MV-4-11 (cell line): ENCODE measurements at places on chromosomes 7 and 10.

GRCh38 chr7:80588591-80588990 lies 49.9 kb upstream of the CD36 start:
- no peak for DNase-seq

DNA sequence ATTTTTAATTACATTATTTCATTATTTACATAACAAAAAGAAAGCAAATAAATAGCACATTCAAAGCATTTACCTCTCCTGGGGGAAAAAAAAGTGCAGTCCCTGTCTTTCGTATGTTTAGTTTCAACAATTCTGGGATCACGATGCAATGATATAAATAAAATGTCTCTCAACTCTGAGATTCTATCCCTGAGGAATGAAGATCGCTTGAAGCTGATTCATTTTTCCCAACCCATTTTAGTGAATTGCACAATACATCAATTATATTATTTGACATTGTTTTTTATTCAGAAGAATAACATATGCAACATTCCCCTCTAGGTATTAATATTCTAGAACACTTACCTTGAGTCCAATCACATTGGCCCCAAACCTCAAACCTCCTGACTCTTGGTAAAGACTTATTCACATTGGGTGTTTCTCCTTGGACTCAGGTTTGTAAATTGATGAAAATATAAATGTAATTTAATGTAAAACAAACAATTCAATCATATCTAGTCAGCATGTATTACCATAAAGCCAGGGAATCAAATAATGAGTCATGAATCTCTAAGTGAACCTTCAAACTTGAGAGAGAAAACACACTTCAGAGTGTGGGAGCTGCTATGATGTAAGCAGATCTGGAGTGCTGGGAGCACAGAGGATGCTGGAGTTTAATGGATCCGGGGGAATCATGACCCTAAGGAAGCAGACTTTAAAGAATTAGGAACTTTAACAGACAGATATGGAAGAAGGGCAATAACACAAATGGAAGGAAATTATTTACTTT lies 5.3 kb upstream of the SCIN start:
- no peak for DNase-seq

DNA sequence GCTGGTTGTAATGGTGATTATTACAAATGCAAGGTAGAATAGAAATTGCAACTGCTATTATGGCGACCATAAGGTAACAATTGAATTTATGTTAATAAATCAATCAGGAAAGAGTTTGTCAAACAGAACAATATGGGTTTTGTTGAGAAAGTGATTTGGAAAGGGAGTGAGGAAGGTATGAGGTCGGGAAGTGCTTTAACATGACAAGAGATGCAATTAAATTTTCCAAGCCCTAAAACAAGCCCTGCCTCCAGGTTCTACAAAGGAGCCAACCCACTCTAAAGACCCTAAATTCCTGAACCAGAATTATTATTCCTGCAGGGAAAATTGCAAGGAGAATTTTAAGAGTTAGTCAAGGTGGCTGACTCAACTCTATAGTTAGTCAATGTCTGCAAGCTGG lies 363.7 kb downstream of the BMPER start:
- no peak for DNase-seq

- DNase-seq = no peak
Measured at GRCh38 chr7:131533151-131533559, 23.3 kb downstream of the PODXL start.

- peak; percentile 81 for DNase-seq
Measured at GRCh38 chr7:47266131-47266706, 315.7 kb downstream of the TNS3 start.

DNA sequence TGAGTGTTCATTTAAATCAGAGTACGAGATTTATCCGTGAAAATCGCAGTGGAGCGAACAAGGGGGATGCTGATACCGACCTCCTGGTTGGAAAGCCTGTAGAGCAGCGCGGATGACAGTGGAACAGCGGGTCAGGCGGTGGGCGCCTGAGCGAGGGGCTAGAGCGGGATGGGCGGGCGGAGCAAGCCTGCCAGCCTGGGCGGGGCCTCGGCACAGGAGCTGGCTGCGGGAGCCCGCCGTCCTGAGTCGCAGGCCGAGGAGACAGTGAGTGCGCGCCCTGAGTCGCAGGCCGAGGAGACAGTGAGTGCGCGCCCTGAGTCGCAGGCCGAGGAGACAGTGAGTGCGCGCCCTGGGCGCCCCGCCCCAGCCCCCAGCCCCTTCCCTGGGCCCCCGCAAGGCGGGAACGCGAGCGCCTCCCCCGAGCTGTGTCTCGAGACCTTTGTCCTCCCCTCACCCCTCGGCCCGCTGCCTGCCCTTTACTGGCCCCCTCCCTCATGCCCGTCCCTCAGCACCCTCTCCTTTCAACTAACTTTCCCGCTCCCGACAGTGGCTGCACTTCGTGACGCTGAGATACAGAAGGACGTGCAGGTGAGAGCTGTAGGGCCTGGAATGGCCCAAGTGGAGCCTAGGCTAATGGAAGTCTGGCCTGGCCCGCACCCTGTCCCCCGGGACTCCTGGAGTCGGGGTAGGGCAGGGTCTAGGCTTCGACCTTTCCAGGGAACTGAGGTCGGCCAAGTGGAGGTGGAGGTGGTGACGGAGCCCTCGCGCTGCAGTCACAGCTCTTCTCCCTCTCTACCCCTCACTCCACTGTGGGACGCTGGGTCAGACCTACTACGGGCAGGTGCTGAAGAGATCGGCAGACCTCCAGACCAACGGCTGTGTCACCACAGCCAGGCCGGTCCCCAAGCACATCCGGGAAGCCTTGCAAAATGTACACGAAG lies at the start of gene AS3MT:
Gene AS3MT (plus strand): TSS at position 213 of the 941 bp plus-strand sequence. CDS start 123 bp downstream, at position 336.
- no peak for DNase-seq

GRCh38 chr7:816751-817671 lies 15.3 kb upstream of the SUN1 start:
- no peak for DNase-seq

DNA sequence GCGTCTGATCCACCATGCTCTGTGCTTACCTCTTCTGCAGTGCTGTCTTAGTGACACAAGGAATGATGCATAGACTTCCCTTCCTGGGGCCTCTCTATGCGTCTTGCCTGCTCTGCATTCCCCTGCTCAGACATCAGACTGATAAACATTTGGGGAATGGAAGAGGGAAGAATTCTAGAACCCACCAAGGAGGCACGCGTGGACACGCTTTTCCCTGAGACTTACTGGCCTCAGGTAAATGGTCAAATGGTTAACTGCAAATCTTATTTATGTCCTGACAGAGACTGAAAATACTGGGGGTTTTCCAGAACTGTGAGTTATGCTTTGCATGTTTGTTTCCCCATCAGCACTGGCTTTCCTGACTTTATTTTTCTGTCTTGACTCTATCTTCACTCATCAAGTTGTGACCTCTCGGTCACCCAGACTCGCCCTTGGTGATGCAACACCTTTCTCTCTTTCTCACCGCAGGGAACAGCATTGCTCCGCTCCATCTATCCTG lies 285.9 kb upstream of the FZD8 start:
- DNase-seq = no peak

DNA sequence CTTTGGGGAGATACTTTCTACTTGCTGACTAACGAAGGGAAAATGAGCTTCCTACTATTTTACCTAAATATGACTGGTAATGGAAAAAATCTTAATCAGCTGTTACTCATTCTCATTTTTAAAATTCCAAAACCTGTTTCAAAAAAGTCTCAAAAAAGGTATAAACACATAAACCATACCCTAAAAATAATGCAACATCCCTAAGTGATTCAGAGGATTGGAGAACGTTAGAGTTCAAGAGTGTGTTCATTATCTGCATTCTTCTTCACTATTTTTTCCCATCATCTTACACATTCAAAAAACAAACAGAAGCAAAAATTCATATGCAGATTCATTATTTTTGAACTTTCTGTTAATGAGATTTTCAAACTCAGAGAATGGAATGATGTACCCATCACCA lies 150.4 kb upstream of the GNAI1 start:
- no peak for DNase-seq

DNA sequence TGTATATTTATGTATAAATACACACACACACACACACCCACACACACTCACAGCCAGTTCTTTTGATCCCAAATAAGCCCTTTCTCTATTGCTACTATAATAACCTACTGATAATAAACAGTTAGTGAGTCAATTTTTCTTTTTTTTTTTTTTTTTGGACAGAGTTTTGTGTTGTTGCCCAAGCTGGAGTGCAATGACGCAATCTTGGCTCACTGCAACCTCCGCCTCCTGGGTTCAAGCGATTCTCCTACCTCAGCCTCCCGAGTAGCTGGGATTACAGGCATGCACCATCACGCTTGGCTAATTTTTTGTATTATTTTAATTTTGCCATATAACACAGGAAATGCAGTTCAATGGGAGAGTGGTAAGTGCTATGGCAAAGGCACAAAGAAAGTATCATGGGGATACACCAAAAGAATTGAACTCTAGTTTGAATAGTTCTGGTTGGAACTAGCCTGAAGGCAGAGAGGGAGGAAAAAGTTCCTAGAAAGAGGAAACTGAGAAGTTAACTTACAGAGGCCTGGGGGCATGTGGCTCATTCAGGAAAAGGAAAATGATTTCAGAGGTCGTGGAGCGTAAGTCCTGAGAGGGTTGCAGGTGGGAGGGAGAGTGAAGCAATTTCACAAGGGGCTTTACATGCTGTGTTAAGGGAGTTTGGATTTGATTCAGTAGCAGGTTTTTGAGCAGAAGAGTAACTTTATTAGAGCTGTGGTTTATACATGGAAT lies 44.4 kb upstream of the JCAD start:
- peak; percentile 44 for DNase-seq

- DNase-seq = no peak
Measured at GRCh38 chr7:155489862-155490696, 32.1 kb downstream of the EN2 start.

DNA sequence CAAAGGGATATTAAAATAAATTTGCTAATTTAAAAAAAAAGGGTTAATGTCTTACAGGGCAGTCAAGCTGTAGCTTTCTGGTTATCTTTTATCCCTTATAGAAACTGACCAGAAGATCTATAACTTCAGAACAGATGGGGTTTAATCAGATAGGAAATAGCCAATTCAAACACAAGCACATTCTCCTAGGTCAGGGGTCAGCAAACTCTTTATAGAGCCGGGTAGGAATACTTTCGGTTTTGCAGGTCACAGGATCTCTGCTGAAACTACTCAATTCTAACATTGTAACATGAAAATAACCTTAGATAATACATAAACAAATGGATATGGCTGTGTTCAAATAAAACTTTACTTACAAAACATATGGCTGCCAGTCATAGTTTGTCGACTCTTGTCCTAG lies 479.8 kb downstream of the ADRA2A start:
- no peak for DNase-seq

DNA sequence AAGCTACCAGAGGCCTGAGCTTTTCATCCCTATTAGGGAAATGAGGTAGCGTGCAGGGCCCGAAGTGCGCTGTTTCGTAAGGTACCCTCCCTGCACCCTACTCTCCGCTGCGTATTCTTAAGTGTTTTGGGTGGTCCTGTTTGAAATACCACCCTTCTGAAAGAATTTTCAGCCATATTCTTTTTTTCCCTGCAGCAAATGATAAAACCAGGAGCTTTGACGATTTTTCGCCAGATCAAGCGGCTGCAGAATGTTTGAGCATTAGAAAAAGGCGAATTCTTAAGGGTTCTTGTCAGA lies 1.2 kb downstream of the RSBN1L start:
- DNase-seq = no peak

DNA sequence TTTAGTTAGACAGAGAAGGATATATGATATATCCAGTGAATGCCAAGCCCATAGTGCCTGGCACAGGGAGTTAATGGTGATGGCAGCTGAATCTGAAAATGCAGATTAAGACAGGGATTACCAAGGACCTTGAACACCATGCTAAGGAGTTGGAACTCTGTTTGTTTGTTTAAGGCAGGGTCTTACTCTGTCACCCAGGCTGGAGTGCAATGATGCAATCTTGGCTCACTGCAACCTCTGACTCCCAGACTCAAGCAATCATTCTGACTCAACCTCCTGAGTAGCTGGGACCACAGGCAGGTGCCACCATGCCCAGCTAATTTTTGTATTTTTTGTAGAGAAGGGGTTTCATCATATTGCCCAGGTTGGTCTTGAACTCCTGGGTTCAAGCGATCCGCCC lies 1.6 kb downstream of the AKR1D1 start:
- DNase-seq = peak; percentile 1

DNA sequence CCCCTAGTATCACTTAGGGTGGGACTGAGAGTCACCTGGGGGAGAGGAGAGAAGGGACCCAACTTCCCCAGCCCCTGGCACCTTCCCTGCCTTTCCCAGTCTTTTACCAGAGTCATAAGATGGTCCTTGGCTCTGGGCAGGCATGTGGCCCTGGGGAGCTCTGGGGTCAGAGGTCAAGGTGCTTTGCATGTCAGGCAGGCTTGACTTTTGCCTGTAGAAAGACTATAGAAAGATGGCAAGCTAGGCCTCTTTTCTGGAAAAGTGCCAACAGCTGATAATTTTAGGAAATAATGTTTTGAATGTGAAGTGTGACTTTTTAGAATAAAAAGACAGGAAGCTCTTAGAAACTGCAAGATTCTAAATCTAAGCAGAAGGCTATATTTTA lies 67.5 kb downstream of the MKI67 start:
- DNase-seq = no peak

- no peak for DNase-seq
Measured at GRCh38 chr7:23533238-23533604, 1.4 kb upstream of the TRA2A start.

GRCh38 chr10:71603150-71603549 lies 116.4 kb downstream of the C10orf105 start:
- no peak for DNase-seq

DNA sequence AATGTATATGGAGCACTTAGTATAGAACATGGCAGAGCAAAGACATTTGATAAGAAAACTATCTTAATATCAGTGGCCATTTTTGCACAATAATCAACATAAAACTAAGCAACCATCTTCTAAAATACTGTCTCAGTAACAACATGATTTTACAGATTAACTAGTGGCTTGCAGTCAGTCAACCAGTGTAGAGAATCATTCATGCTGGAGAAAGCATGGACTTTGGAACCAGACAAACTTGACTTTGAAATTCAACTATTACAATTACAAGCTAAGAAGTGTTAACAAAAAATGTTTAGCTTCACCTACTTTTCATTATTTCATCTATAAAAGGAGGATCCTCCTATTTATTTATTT lies 27.7 kb downstream of the CUBN start:
- no peak for DNase-seq
